ENCODE measurements at places on chromosomes 1 and 21.

DNA sequence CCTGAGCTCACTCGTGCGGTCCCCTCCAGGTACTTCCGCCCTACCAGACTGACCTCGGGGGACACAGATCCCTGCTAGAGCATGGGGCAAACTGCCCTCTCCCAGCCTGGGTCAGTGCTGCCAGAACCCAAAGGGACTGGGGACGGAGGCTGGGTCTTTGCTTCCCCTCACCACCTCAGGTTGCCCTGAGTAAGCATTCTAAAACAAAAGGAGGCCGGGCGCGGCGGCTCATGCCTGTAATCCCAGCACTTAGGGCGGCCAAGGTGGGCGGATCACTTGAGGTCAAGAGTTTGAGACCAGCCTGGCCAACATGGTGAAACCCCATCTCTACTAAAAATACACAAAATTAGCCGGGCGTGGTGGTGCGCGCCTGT lies 108.4 kb downstream of the SPSB1 start:
- DNase-seq: no peak

- DNase-seq: no peak
These were observed 28.1 kb downstream of the TSHB start for GRCh38 chr1:115057661-115058254.

DNA sequence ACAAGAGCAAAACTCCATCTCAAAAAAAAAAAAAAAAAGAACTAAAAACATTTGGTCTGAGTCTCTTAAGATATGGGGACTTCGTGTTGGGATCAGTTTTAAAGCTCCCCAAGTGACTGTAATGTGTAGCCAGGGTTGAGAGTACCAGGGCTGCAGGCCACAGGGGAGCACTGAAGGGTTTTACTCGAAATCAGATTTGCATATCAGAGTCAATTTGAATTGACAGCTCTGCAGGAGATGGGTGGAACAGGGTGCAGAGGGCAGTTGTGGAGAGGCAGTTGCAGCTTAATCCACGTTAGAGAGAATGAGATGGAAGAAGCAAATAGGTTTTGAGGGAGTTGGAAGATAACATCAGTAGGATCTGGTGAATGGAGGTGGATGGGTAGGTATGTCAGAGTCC lies 20.6 kb upstream of the ELOA start:
- DNase-seq: no peak

DNA sequence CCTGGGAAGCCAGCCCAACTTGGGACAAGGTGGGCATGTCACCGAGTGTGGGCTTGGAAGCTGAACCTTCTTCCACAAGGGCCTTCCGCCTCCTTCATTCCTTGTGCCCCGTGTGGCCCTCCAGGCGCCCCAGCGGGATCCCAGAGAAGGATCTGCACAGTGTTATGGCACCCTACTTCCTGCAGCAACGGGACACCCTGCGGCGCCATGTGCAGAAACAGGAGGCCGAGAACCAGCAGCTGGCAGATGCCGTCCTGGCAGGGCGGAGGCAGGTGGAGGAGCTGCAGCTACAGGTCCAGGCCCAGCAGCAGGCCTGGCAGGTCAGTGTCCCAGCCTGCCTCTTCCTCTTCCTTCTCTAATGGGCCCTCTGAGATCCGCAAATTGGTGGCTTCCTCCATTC lies 5.8 kb upstream of the BGLAP start:
- DNase-seq: no peak

DNA sequence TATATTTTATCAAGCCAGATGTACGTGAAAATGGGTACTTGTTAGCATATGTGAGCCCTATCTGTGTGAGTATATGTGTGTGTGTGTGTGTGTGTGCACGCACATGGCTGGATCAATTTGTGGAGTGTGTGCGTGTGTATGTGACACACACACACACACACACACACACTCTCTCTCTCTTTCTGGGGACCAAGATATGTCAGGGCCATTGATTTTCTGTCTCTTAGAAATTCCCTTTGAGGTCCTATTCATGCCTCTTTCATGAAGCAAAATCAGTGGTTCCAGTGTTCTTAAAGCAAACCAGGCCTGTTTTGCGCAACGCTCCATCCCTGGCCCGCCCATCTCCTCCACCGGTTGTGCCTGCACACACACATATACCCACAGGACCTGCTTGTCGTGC lies 90.0 kb downstream of the EPHB2 start:
- no peak for DNase-seq

DNA sequence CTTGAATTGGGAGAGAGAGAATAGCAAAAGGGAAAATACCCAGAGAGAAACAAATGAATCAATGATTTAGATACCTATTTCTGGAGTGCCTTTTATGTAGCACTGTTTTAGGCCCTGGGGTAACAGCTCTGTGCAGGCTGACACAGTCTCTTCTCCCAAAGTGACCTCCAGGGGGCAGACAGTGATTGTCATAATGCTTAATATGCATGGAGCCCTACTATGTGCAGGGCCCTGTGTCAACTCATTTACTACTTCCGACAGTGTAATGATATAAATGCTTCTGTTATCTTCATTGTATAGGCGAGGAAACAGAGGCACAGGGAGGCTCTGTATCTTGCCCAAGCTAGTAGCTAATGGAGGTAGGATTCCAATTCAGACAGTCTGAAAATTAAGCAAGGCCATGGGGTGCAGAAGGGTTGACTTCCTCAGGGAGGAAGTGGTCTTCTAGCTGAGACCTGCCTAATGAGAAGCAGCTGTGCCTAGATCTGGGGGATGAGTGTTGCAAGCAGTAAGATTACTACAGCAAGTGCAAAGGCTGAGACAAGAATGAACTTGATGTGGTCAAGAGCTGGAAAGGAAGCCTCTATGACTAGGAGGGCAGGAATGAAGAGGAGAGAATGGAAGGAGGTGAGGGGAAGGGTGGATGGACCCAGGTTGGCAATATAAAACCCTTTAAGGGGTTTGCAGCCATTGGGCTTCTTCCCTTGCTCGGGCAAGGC lies 16.2 kb upstream of the SERINC2 start:
- DNase-seq: no peak

GRCh38 chr1:25157846-25158245 lies 74.5 kb downstream of the SYF2 start:
- no peak for DNase-seq

- DNase-seq: no peak
These were observed 13.9 kb downstream of the CHIT1 start for GRCh38 chr1:203215573-203215972.

DNA sequence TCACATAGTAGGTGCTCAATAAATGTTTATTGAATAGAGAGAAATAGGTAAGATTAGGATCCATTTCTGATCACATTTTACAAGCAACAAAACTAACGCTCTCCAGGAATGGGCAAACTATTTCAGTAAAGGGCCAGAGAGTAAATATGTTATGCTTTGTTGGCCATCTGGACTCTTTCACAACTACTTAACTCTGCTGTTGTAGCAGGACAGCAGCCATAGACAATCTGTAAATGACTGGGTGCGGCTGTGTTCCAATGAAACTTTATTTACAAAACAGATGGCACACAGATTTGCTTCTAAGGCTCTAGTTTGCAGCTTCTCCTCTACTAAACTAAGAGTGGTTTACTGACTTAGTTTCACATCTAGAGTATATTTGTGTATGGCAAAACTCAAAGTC lies 83.0 kb upstream of the BACH1 start:
- no peak for DNase-seq

GRCh38 chr1:34147301-34147700 lies 17.7 kb downstream of the CSMD2 start:
- no peak for DNase-seq

DNA sequence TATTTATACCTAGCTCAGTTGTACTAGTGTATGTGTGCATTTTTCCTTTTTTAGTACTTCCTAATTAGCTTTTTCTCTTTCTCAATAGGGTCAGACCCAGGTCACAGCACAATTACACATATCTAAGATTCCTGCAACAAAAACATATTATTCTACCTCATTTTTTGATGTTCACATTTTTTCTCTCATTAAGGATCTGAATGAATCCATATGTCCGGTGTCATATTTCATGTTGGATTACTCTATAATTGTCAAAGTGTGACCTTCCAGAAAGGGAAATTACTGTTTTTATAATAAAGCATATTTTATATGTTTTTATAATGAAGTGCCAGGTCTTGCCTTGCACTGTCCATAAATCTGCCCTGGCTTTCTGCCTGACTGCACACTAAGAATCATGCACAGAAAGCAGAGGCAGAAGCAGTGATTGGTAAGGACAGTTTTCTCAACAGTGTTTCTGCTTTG lies 143.7 kb downstream of the KCNT2 start:
- peak; percentile 49 for DNase-seq

- no peak for DNase-seq
These were observed 139.3 kb downstream of the NFIA start for GRCh38 chr1:61221642-61222041.

DNA sequence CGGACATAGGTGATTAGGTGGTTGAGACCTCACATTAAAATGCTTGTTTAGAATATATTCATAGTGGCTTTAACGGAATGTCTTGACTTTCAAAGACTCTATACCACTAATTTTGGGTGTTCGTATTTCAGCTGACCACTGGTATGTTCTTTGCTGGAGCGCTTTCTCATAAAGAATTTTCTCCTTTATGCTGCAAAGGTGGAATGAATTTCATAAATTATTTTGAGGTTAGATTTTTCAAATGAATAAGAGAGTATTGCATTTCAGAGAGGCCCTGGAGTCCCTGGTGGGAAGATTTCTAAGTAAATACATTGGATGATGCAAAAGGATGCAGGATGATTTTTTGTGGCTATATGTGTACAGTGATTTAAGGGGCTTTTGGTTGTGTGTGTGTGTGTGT lies 55.8 kb downstream of the HUNK start:
- no peak for DNase-seq

DNA sequence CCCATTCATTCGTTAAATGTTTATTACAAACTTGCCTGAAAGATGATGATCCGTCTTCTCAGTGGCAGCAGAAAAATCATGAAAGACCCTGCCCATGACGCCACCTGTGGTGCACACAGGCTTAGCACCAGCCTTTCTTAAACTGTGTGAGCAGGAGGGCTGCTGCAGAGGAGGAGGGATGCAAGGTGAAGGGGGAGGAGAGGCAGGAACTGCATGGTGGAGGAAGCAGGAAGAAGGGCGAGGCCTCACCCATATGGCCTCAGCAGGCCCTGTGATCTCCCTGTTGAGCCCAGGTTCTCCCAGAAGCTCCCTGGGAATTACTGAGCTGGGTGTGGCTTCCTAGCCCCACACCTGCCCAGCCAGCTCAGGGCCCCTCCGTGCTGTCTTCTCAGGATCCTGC lies 25.0 kb upstream of the RD3 start:
- no peak for DNase-seq

DNA sequence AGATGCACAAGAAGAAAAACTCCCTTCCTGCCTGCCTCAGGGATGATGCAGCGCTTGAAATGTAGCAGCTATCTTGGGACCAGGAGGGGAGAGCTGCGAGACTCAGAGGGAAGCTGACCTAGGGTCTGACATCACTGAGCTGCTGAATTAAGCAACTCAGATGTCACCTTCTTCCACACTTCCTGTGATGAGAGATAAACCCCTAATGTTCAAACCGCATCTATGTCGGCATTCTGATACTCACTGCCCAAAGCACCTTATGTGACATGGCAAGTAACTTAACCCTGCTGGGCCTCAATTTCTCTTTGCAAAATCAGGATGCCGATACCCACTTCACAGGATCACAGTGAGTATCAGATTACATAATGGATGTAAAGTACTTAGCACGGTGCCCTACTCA lies 9.1 kb upstream of the AK2 start:
- DNase-seq: no peak

DNA sequence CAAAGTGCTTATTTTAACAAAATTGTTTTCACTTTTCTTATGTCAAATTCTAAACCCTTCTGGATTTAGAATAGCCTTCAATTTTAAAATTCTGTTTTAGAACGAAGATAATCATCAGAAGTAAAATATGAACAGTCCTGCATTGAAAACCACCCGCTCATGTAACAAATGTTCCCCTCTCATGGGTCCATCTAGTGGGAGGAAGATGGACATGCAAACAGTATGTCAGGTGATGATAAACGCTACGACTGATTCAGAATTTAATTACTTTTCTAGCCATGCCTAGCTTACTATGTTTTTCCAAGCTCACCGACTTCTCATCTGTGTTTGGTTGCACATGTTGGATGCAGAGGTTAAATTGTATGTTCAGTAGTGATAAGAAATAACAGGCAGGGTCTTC lies 23.5 kb downstream of the SOD1 start:
- DNase-seq: no peak

DNA sequence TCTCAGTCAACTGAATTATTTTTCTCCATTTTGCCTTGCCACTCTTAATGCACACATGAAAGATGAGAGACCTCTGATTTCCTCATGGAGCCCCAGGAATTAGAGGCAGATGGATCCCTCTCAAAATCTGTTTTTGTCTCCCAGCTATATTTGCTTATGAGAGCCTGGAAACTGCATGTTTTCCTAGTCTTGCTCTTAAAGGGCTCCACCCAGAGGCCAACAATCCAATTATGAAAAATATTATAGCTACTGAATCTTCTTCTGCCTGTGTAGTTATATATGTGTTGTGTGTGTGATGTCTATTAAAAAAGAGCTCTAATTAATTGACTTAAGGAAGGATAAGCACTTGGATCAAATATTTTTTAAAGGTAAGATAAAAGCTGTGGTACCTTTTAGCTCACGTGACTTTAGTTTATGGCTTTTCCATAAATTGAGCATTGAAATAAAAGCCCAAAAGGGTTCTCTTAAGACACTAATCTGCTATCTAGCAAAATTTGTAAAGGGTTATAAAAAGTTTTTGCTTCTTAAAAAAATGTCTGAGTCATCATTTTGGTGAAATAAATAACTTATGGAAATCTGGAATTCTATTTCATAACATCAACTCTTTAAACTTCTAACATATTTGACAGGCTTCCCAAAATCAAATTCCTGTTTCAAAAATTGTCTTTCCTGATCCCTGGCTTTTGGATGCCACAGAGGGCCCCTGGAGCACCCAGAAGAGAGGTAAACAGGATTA lies 31.2 kb upstream of the TSPEAR start:
- peak; percentile 29 for DNase-seq

- no peak for DNase-seq
These were observed 12.5 kb downstream of the RIMS3 start for GRCh38 chr1:40652979-40653378.

GRCh38 chr1:245501633-245502032 lies 346.8 kb downstream of the KIF26B start:
- no peak for DNase-seq

- DNase-seq: no peak
These were observed 115.5 kb upstream of the VAV3 start for GRCh38 chr1:108080448-108080847.

DNA sequence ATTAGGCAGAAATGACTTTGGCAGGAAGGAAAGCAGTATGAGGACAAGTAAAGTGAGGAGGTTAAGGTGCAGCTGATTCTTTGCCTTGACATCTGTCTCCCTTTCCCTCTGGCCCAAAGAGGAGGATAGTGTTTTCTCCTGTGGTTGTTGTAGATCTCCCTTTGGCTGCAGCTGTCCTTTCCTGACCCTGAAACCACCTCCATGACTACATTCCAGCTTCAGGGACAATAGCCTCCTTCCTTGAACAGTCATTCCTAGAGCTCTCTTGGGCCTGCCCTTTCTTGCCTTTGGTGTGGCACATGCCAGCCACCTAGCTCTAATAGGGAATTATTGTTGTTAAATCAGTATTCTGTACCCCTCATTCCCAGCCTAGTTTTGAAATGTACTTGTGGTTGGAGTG lies 6.2 kb downstream of the ZMYM1 start:
- no peak for DNase-seq

- DNase-seq: no peak
These were observed 9.5 kb downstream of the ETNK2 start for GRCh38 chr1:204142032-204142974.

Data from ACHN (cell line).